ENCODE measurements at places on chromosomes 7 and 10.

DNA sequence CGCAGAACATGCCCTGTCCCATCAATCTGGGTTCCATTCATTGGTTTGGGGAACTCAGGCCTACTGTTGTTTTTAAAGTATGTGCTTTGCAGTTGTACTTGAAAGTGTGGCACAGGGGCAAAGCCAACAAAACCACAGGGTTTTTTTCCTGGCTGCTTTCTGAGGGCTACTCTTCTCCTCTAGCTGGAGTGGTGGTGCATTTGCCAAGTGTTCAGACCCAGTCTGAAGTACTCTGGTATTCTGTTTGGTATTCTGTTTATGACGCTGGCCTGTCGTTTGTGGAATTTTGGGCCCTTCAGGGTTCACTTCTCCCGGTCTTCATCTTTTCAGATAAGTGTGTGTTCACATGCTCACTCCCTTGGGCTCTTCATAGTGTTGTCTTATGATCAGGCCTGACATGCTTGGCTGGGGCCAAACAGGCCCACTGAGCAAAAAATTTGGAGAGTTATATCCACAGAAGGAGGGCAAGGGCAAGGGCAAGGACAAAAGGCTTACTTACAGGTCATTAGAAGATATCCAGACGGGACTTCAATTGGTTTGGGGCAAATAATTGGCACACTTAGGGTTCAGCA lies 26.3 kb downstream of the SLC26A4 start:
- DNase-seq, result no peak

GRCh38 chr10:60192946-60193345 lies 196.7 kb downstream of the ANK3 start:
- no peak for DNase-seq

DNA sequence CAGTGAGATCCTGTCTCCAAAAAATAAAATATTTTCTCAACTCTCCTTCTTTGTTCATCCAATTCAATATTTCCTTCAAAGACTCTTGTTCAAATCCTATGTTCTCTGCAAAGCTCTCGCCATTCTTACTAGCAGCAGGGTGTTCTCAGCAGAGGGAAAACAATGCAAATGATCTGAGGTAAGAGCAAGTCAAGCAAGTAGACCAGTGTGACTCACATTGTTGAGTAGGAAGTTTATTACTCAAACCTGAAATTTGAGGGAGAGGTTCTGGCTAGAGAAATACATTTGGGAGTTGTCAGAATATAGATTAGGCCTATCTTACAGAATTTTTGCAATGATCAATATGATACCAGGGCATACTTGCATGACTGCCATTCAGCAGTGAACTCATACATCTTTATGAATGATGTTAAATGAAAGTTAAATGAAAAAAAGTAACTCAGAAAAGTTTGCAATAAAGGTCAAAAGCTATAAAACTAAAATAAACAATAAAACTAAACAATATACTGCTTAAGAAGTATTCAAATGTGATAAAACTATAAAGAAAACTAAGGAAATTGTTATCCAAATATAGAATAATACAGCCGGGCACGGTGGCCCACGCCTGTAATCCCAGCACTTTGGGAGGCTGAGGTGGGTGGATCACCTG lies 5.8 kb downstream of the IDE start:
- DNase-seq, result no peak

DNA sequence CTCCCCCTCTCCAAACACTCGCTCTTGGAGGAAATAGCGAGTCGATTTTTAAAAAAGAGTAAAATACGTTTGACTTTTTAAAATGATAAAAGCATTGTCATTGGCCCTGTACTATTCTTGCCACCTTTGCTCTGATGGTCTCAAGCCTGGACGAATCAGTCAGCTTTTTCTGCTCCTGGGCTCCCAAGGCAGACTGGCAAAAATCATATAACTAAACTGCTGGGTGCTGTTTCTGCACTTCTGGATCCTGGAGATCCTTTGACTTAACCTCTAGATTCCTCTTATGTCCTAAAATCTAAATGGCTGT lies 1.8 kb downstream of the TPST1 start:
- no peak for DNase-seq

- DNase-seq, result no peak
Measured at GRCh38 chr10:99435986-99436638, 5.7 kb upstream of the GOT1 start.

DNA sequence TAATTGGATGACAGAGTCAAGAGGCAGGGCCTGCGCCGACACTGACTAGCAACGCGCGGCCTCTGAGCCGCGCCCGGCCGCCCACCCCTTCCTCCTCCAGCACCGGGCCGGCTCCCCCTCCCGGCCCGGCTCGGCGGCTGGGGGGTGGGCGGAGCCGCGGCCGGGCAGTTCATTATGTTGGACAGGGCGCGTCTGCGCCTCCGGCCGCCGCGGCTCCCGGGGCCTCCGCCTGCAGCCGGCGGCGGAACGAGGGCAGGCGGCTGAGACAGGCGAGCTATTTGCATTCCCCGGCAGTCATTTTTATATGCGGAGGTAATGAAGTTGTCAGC lies 106.7 kb downstream of the SNX10 start:
- no peak for DNase-seq

DNA sequence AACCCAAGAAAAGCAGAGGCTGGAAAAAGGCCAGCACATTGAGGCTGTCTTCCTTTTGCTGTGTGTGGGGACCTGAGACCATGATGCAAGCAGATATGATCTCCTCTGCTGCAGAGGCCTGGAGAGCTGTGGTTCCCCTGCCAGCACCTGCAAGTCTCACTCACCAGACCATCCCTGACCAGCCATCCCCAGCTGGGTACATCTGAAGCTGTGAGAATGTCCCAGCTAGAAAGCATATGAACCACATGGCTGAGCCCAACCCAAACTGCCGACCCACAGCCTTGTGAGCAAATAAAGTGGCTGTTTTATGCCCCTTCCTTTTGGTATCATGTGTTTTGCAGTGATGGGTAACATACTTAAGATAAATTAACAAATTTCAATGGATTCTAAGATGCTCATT lies 114.9 kb downstream of the DYNC2I1 start:
- no peak for DNase-seq

DNA sequence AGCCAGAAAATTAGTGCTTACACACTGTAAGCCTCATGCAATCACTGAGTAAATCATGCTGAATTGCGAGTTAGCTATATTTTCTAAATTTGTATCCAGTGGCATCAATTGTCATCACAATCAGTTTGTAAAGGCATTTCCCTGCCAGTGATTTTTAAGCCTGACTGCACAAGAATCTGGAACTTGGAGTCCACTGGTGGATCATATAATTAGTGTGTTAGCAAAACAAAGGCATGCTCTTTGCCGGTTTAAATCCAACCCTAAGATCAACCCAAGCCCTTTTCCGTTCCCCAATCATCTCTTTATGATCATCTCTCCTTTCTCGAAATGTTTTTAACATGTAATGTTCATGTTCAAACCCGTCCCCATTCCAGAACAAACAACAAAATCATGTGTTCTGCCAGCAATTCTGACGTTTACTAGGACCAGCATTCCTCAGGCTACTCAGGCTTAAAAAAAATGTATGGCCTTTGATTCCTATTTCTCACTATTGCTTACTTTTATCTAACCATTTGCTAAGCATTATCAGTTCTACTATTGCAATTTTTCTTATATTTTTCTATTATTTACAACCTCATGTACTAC lies 649.2 kb downstream of the SORCS1 start:
- no peak for DNase-seq

DNA sequence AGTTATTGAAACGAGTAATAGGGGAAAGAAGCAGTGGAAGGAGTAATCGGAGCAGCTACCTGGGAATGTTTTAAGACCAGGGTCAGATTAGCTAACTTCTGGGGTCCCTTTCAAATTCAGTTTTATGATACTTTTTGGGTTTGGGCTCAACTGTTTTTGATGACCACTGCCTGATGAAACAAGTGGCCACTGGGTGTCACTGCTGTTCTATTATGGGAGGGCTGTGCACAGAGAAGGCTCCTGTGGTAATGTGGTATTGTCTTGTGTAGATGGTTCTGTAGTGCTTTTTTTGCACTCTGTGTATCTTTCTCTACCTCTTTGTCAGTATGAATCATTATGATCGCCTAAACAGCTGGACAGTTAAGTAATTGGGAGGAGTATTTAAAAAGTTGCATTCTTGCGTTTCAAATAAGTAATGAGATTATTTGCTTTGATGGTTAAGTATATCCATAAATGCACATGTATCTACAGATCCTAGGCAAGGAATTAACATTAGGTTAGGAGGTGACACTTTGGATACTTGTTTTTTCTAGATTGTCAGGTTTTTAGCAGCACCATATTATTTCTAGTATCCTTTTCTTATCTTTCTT lies 128.4 kb downstream of the ABCA13 start:
- DNase-seq, result no peak

DNA sequence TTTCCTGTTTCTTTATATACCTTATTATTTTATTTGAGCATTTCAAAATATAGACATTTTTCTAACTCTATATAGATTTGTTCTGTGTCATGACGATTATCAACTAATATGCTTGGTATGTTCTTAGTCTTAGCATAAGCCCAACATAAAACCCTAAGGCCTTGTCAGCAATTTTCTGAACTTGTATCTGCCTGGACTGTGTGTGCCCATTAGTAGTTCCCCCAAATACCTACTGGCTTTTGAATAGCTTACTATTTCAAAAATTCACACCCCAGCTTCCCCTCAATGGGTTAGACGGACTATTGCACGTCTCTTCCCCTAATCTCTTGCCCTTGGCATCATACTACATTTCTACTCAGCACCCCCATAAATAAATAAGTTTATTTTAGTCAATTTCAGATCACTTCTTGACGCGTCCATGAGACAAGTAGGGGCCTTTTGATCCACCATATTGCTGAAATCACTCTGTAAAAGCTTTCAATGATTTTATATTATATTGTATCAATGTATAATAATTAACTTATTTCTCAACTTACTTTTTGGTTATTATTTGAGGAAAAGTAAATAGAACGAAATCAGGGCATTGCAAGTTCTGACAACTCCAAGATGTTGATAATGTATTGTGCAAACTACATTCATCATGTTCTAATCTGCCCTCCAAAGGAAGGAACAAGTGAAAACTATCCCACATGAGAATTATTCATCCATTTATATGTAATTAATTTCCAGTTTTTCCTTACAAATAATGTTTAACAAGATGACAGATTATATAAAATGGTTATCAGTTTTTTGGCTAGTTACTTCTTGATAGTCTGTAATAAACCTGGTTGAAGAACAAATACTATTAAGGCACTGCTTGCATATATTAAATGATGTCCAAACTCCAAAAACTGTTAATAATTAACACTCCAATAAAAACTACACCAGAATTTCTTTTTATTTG lies 1.1 kb upstream of the AKR1C3 start:
- DNase-seq, result no peak

DNA sequence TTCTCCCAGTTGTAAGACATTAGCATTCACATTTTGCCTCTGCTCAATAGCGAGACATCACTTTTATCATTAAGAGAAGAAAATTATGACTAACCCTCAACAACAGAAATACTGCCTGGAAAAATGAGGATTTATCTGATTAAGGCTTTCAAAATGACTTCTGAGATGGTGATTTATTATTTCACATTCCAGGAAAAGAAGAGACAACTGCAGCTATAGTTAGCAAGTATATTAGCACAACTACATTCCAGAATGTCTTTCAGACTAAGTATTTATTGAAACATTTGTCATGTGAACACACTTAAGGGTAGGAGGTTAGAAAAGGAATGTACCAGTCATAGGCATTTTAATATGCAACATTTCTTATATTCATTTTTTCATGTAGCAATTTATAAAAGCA lies 162.0 kb downstream of the IQUB start:
- DNase-seq, result no peak

- DNase-seq, result no peak
Measured at GRCh38 chr7:156684251-156684650, 43.7 kb downstream of the RNF32 start.

- no peak for DNase-seq
Measured at GRCh38 chr7:100888988-100889750, at the start of gene UFSP1. TSS of gene UFSP1 (minus strand) at chr7:100889715. CDS start at chr7:100889271, 444 bp downstream.

GRCh38 chr10:46077731-46078413 lies 31.8 kb upstream of the MSMB start:
- no peak for DNase-seq

GRCh38 chr7:134856691-134857090 lies 77.3 kb downstream of the CALD1 start:
- DNase-seq, result no peak

DNA sequence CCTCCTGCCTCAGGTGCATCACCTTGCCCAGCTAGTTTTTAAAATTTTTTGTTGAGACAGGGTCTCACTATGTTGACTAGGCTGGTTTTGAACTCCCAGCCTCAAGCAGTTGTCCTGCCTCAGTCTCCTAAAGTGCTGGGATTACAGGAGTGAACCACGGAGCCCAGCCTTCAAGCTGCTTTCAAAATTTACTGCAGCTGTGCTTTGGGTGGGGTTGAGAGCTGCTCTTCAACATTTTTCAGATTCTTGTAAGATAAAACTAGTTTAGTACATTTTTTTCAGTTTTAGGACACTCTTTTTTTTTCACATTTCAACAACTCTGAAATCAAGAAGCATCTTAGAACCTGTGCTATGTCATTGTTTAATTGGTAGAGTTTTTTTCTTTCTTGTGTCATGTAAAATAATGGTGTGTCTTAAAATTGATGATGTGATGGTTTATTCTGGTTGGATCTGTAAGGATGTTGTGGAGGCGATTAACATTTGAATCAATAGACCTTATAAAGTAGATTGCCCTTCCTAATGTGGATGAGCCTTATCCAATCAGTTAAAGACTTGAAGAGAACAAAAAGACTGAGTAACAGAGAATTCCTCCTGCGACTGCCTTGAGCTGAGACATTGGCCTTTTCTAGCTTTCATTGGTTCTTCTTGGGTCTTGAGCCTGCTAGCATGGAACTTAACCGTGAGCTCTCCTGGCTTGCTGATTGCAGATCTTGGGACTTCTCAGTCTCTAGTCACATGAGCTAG lies 13.5 kb downstream of the PLEKHA8 start:
- no peak for DNase-seq

GRCh38 chr10:13165177-13165576 lies 3.8 kb downstream of the MCM10 start:
- DNase-seq, result no peak

Measured in SIG-M5 (cell line).